Activated T-helper 1 cell treated with anti-CD3 and anti-CD28 coated beads, Interleukin-12 subunit alpha, Interleukin-12 subunit beta, Interleukin-2, Interleukin-4 antibody, amounts not matched to agents 30 ng/mL and 10 ng/mL and 1 ng/mL, durations not matched to agents 14 hours and 24 hours and 36 hours (primary cell): ENCODE measurements at places on chromosomes 2 and 18. TPM values are rescaled to one million over a fixed set of nuclear protein-coding genes. Genes with fewer than 3 reads are reported as not detected.

The C2orf80 gene
- total RNA-seq = not detected in 2 replicates

The CYS1 gene
- total RNA-seq = 0.56 and 0.70 TPM in 2 replicates

The TMEM200C gene
- total RNA-seq = 0.07 TPM in 1 of 2 replicates, not detected in the other

The RGPD4 gene
- 0.18 TPM in 1 of 2 replicates, not detected in the other for total RNA-seq

DNA sequence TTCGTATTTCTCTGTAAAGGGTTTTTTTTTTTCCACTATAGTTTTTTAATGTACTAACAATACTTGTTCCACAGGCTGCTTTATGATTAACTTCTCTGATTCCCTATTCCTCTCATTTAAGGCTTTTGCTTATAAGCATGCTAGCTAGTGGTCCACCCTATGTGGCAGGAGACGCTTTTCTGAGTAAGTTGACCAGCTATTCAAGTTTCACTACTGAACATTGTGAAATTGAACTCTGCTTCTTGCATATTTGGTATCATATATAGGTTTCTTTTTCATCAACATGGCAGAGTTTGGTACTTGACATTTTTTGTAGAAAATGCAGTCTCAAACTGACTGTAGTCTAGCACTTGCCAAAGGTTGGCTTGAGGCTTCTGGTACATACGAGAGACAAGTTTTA lies 74.2 kb downstream of the OTX1 start:
- no peaks in the 10 kb centered on the region for H3K4me1 ChIP-seq
- H3K27me3 ChIP-seq = no peaks in the 10 kb centered on the region
- H3K4me3 ChIP-seq = no peak overlapping the region
- no peaks in the 10 kb centered on the region for H3K36me3 ChIP-seq

- no peaks in the 10 kb centered on the region for H3K27me3 ChIP-seq
- H3K4me3 ChIP-seq = no peak overlapping the region
- no peak for DNase-seq
- H3K27ac ChIP-seq = no peak overlapping the region
- no peaks in the 10 kb centered on the region for H3K36me3 ChIP-seq
Measured at GRCh38 chr2:133760376-133760775, 192.1 kb upstream of the NCKAP5 start.

GRCh38 chr2:216555274-216555673 lies 56.6 kb downstream of the RPL37A start:
- H3K27me3 ChIP-seq = peaks cover 7% of the 10 kb centered on the region
- H3K27ac ChIP-seq = no peak overlapping the region
- no peak for DNase-seq
- no peaks in the 10 kb centered on the region for H3K36me3 ChIP-seq
- no peaks in the 10 kb centered on the region for H3K4me1 ChIP-seq

DNA sequence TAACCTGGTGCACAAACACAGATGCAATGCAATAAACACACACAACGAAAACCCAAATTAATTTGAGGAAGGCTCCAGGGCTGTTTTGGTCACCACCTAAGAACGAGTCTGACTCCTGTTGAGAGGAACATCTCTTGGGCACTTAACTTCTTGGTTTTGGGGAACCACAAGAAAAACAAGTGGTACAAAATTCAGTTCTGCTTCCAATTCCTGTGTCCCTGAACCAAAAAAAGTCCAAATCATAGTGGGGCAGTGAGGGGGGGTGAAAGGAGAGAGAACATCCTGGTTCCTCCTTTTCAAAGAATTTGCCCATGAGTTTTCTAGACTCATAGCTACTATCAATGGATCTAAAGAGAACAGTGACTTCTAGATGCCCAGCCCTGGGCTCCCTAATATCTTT lies 143.6 kb downstream of the COL4A4 start:
- no peaks in the 10 kb centered on the region for H3K27me3 ChIP-seq
- no peaks in the 10 kb centered on the region for H3K4me1 ChIP-seq
- no peaks in the 10 kb centered on the region for H3K36me3 ChIP-seq
- no peak overlapping the region for H3K4me3 ChIP-seq
- H3K27ac ChIP-seq = no peak overlapping the region

- DNase-seq = no peak
- no peak overlapping the region for H3K4me3 ChIP-seq
- peaks cover 5% of the 10 kb centered on the region for H3K27me3 ChIP-seq
- H3K4me1 ChIP-seq = no peaks in the 10 kb centered on the region
- no peak overlapping the region for H3K27ac ChIP-seq
Measured at GRCh38 chr2:149446748-149447147, 116.4 kb downstream of the LYPD6 start.

DNA sequence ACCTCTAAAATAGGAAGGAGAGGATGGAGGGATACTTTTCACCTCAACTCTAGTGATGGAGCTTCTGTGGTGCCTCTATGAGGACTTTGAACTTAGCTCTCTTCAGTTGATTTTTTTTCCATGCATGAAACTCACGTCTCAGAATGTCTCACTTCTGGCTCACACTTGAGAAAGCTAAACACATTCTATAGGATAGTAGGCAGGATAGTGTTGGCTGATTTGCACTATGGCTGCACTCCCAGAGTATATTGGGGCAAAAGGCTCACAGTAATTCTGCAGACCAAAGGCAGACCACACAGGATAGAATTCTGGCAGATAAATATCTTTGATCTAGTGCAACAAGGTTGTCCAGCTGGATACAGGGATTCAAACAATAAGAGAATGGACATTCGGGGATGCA lies 1093.5 kb downstream of the LRP1B start:
- no peaks in the 10 kb centered on the region for H3K4me1 ChIP-seq
- no peak overlapping the region for H3K27ac ChIP-seq
- H3K27me3 ChIP-seq = no peaks in the 10 kb centered on the region
- DNase-seq = no peak

GRCh38 chr2:233247744-233248143 lies 3.7 kb upstream of the ATG16L1 start:
- H3K27ac ChIP-seq = peak overlapping the region; percentile 91
- H3K4me1 ChIP-seq = peaks cover 40% of the 10 kb centered on the region
- H3K4me3 ChIP-seq = peak overlapping the region; percentile 34
- DNase-seq = peak; percentile 51
- no peaks in the 10 kb centered on the region for H3K27me3 ChIP-seq

GRCh38 chr2:60707750-60708371 lies 48.2 kb upstream of the PAPOLG start:
- DNase-seq = no peak
- no peaks in the 10 kb centered on the region for H3K36me3 ChIP-seq
- no peak overlapping the region for H3K4me3 ChIP-seq
- no peak overlapping the region for H3K27ac ChIP-seq
- H3K4me1 ChIP-seq = no peaks in the 10 kb centered on the region

- no peaks in the 10 kb centered on the region for H3K36me3 ChIP-seq
- no peak for DNase-seq
Measured at GRCh38 chr2:207632575-207633493, 7.6 kb upstream of the METTL21A start.

- no peaks in the 10 kb centered on the region for H3K4me1 ChIP-seq
- no peaks in the 10 kb centered on the region for H3K36me3 ChIP-seq
- no peak for DNase-seq
- H3K27me3 ChIP-seq = no peaks in the 10 kb centered on the region
- H3K27ac ChIP-seq = no peak overlapping the region
Measured at GRCh38 chr2:211333377-211333776, 777.0 kb downstream of the CPS1 start.

DNA sequence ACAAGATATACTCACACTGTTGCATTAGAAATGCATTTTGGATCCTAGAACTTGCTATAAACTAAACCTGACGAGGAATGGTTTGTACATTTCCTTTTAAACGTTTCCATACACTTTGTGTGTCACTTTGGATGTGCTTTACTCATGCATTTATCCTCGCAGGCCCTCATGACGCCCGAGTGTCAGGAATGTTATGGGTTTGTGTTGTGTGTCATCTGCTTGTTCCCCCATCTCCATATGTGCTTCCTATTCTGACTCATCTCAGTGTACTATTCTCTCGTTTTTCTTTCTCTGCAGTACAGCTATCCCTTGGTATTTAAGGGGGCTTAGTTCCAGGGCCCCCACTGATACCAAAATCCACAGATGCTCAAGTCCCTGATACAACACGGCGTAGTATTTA lies 121.5 kb upstream of the RASGRP3 start:
- no peak for DNase-seq
- no peak overlapping the region for H3K27ac ChIP-seq
- no peaks in the 10 kb centered on the region for H3K27me3 ChIP-seq
- peaks cover 7% of the 10 kb centered on the region for H3K36me3 ChIP-seq

- peaks cover 31% of the 10 kb centered on the region for H3K4me1 ChIP-seq
- DNase-seq = no peak
- H3K27ac ChIP-seq = peak overlapping the region; percentile 76
Measured at GRCh38 chr2:102061962-102062795, 70.4 kb downstream of the IL1R2 start.

DNA sequence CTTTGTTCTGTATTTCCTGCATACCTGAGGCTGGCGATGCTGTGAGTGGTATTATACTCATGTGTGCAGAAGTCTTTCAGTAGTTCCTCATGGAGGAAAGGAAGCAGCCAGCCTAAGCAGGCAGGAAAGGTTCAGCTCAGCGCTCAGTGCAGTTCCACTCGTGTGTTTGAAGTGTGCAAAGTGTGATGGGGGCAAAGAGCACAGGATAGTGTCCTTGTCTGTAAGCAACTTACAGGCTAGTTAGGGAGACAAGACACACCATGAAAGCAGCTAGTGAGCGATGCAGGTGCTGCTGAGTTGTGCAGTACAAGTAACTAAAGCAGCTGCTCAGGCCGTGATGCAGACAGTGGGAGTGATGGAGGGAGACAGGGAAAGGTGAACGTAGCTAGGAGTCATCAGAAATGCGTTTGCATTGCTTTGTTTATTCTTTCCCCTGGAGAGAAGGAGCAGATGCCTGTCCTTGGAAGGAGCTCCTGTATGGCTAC lies 146.2 kb downstream of the LDLRAD4 start:
- H3K27me3 ChIP-seq = peaks cover 7% of the 10 kb centered on the region
- H3K27ac ChIP-seq = no peak overlapping the region
- DNase-seq = no peak
- H3K4me3 ChIP-seq = no peak overlapping the region
- peaks cover 11% of the 10 kb centered on the region for H3K4me1 ChIP-seq
- H3K36me3 ChIP-seq = no peaks in the 10 kb centered on the region

- H3K4me3 ChIP-seq = no peak overlapping the region
- H3K27me3 ChIP-seq = no peaks in the 10 kb centered on the region
- no peak for DNase-seq
- no peaks in the 10 kb centered on the region for H3K36me3 ChIP-seq
Measured at GRCh38 chr2:140504601-140505000, 1626.2 kb downstream of the LRP1B start.

DNA sequence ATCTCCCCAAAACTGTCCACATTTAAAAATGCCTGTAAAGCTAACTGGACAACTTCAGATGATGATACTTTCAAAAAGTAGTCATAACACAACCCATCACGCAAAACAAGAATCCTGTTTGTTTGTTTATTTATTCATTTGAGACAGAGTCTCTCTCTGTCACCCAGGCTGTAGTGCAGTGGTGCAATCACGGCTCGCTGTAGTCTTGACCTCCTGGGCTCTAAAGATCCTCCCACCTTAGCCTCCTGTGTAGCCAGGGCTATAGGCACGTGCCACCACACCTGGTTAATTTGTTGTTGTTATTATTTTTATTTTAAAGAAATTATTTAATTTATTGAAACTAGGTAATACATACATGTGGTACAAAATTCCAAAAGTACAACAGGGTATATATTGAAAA lies 94.8 kb downstream of the RAPGEF4 start:
- H3K27me3 ChIP-seq = no peaks in the 10 kb centered on the region
- H3K4me3 ChIP-seq = no peak overlapping the region
- no peak overlapping the region for H3K27ac ChIP-seq

GRCh38 chr2:177466337-177467195 lies 74.0 kb downstream of the AGPS start:
- H3K27ac ChIP-seq = no peak overlapping the region
- H3K27me3 ChIP-seq = no peaks in the 10 kb centered on the region
- no peak for DNase-seq
- H3K4me3 ChIP-seq = no peak overlapping the region

DNA sequence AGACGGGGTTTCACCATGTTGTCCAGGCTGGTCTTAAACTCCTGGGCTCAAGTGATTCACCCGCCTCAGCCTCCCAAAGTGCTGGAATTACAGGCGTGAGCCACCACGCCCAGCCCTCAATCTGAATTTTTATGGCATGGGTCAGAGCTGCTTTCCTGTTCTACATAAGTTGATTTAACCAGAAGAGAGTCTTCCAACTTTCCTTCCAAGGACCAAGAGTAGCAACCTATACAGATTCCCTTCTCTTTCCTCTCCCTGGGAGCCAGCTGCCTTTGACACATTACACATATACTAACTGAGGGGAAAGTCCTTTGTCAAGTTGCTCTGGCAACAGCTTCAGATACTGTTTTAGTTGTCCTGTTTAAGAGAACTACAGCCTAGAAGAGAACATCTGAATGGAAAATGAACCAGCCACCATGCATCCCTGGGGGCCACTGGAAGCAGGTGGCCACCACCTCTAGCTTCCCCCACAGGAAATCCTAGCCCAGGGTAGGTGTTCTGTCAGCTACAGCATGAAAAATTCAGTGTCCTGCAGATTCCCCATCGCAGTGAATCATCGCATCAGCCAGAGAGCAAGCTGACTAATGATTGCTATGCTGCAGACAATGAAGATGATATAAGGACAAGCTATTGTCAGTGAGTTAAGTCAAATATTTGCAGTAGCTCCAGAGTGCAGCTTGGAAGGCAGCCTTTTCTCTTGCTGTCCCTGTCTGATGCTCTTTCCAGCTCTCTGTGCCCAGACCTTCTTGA lies 62.9 kb downstream of the POMC start:
- H3K4me3 ChIP-seq = no peak overlapping the region
- no peak for DNase-seq
- no peak overlapping the region for H3K27ac ChIP-seq
- H3K4me1 ChIP-seq = no peaks in the 10 kb centered on the region
- no peaks in the 10 kb centered on the region for H3K36me3 ChIP-seq

DNA sequence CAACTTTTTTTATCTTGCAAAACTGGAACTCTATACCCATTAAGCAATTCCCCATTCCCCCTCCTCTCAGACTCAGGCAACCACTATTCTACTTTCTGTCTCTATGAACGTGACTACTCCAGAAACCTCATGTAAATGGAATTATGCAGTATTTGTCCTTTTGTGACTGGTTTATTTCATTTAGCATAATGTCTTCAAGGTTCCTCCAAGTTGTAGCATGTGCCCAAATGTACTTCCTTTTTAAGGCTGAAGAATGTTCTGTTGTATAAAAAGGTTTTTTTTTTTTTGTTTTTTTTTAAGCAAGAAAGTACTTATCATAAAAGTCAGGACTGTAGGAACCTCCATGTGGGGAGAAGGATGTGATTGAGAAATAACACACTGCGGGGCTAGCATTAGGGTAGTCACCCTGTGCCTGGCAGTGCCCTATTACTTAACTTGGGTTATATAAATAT lies 262.9 kb upstream of the FBXO11 start:
- no peak overlapping the region for H3K4me3 ChIP-seq
- H3K27me3 ChIP-seq = peaks cover 2% of the 10 kb centered on the region
- no peaks in the 10 kb centered on the region for H3K4me1 ChIP-seq
- DNase-seq = no peak

- H3K27me3 ChIP-seq = peaks cover 23% of the 10 kb centered on the region
- no peaks in the 10 kb centered on the region for H3K36me3 ChIP-seq
- peaks cover 14% of the 10 kb centered on the region for H3K4me1 ChIP-seq
- no peak overlapping the region for H3K27ac ChIP-seq
Measured at GRCh38 chr2:12277241-12278034, 439.3 kb upstream of the TRIB2 start.

GRCh38 chr18:48962994-48963561 lies 12.3 kb upstream of the SMAD7 start:
- H3K27ac ChIP-seq = no peak overlapping the region
- no peak for DNase-seq
- H3K4me1 ChIP-seq = peaks cover 5% of the 10 kb centered on the region
- no peak overlapping the region for H3K4me3 ChIP-seq
- peaks cover 38% of the 10 kb centered on the region for H3K27me3 ChIP-seq
